ENCODE measurements at places on chromosomes 7 and 10.

- peak; percentile 79 for DNase-seq
Observed at GRCh38 chr7:157404845-157405481, 68.2 kb downstream of the DNAJB6 start.

DNA sequence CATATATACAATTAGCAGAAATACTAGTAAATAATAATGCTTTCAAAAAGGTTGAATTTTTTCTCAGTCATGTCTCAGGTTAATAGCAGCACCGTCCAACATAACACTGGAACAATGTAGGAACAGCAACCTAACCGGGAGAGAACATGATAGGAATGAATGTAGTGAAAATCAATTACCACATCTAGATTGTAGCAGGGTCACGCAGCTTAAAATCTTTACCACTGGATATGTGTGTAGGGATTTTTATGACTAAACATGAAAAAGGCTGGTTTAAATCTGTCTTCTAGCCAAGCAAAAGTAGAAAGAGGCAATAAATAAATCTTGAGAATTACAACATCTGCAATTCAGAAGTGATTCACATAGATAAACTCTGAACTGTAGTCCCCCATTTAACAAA is 326.0 kb downstream of the DGKB start:
- no peak for DNase-seq

DNA sequence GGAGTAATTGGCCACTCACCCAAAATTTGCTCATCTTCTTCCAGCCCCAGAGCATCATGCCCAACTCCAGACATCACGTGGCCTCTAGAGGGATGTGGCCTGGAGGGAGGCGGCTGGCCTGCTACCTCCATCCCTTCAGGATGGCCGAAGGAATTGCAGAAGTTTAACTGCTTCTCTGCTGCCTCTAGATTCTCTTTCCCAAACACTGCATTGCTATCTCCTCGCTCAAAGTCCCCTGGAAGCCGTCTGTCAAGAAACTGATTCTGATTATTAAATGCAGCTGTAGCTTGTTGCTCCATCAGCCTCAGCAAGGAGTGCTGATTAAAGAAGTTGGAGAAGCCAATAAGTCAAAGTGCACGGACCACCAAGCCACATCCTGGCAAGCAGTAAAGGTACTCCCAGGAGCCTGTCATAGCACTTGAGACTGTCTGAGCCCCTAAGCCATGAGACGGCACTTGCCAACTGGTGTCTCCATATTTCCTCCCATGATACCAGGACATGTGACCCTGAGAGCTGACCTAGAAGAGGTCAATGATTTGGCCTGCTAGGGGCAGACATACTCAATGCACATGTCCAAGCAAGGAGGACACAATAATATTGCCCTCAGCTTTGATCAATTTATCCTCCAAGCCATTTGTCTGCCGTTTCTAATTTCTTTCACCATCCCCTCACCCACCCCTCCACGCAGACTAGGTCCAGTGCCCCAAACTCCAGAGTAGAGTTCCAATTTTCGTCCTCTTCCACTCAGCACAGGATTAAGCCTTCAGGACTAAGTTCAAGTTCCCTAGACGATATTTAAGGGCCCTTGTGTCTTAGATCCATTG is 84.2 kb downstream of the TBXAS1 start:
- peak; percentile 43 for DNase-seq

- no peak for DNase-seq
Observed at GRCh38 chr10:20020677-20021076, 204.4 kb downstream of the PLXDC2 start.

GRCh38 chr7:135938563-135938962 is 38.6 kb downstream of the MTPN start:
- no peak for DNase-seq

GRCh38 chr7:46908770-46909169 is 673.1 kb downstream of the TNS3 start:
- no peak for DNase-seq

- DNase-seq: no peak
Observed at GRCh38 chr7:29311314-29311713, 116.7 kb downstream of the CHN2 start.

GRCh38 chr10:34528320-34528719 is 286.8 kb downstream of the PARD3 start:
- DNase-seq: no peak

- DNase-seq: no peak
Observed at GRCh38 chr7:157540020-157540419, 203.2 kb downstream of the DNAJB6 start.

GRCh38 chr10:7146189-7146588 is 264.6 kb downstream of the SFMBT2 start:
- no peak for DNase-seq
